ENCODE measurements at places on chromosomes 6 and 20. TPM values are rescaled to one million over a fixed set of nuclear protein-coding genes. Genes with fewer than 3 reads are reported as not detected.
A peak's percentile ranks its signal among the peaks of the same experiment; 100 is the strongest.

IL17F gene
- total RNA-seq: not detected

- no peak for DNase-seq
Observed at GRCh38 chr20:31679357-31680285, 41.9 kb downstream of the COX4I2 start.

- peak; percentile 91 for DNase-seq
Observed at GRCh38 chr20:10594296-10594868, 79.4 kb downstream of the JAG1 start.

EFCAB8 gene
- total RNA-seq: 0.83 TPM

- peak; percentile 65 for DNase-seq
Observed at GRCh38 chr6:113065611-113066010, 718.5 kb downstream of the RFPL4B start.

Measured in myocyte (in vitro differentiated cells).